ENCODE measurements at places on chromosomes 5 and 9.

DNA sequence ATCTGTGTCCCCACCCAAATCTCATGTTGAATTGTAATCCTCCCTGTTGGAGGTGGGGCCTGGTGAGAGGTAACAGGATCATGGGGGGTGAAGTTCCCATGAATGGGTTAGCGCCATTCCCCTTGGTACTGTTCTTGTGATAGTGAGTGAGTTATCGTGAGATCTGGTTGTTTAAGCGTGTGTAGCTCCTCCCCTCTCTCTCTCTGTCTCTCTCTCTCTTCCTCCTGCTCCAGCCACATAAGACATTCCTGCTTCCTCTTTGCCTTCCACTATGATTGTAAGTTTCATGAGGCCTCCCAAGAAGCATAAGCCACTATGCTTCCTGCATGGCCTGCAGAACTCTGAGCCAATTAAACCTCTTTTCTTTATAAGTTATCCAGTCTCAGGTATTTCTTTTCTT lies 28.8 kb downstream of the C5orf15 start:
- no peak for DNase-seq

GRCh38 chr9:70362952-70363351 lies 51.5 kb downstream of the KLF9 start:
- DNase-seq: no peak

GRCh38 chr9:113675475-113675941 lies 200.6 kb upstream of the ZNF618 start:
- no peak for DNase-seq

DNA sequence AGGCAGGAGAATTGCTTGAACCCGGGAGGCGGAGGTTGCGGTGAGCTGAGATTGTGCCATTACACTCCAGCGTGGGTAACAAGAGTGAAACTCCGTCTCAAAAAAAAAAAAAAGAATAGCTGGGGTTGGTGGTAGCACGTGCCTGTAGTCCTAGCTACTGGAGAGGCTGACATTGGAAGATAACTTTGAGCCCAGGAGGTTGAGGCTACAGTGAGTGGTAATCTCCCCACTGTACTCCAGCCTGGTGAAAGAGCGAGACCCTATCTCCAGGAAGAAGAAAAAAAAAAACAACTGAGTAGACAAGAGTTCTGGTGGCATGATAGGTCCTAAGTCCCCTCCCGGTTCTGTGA lies 26.3 kb downstream of the GOLGA2 start:
- no peak for DNase-seq

DNA sequence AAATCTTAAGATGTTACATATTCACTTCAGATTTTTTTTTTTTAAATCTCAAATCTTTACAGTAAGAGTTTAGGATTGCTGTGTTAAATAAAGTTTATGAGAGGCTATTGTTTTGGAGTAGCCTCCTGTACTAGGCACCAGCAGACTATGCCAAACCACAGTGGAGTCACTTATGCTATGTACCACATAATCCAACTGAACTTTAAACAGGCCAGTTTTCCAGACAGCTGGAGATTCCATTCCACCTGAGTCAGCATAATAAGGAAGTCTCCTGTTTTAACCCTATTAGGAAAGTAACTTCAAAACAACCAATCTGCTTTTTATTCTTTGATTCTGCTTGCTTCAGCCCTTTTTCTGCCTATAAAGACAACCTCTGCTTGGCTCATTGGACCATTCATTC lies 205.2 kb downstream of the CSNK1G3 start:
- no peak for DNase-seq

GRCh38 chr5:80937584-80938356 lies 22.4 kb upstream of the RASGRF2 start:
- no peak for DNase-seq

GRCh38 chr9:38096238-38096805 lies 27.3 kb upstream of the SHB start:
- DNase-seq: no peak

- DNase-seq: no peak
These were observed 403.7 kb upstream of the TRPC7 start for GRCh38 chr5:136769093-136769492.

DNA sequence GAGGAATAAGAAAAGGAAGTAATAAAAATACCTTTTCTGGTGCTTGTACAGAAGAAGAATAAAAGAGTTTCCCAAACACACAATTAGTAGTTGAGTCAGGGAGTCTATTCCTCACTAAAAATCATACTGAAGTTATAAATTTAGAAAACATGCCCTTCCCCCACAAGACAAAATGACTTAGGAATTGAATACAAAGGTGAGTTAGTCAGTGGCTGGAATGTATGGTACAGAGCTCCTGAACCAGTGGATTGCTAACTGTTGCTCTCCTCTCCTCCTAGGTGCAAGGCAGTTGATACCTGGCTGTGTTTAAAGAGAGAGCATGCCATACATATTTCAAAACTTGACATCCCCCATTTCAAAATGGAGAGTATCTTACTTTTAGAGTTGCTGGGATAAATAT lies 1.9 kb downstream of the GDA start:
- no peak for DNase-seq

GRCh38 chr9:127705577-127706379 lies 1.0 kb upstream of the CFAP157 start:
- DNase-seq: no peak

DNA sequence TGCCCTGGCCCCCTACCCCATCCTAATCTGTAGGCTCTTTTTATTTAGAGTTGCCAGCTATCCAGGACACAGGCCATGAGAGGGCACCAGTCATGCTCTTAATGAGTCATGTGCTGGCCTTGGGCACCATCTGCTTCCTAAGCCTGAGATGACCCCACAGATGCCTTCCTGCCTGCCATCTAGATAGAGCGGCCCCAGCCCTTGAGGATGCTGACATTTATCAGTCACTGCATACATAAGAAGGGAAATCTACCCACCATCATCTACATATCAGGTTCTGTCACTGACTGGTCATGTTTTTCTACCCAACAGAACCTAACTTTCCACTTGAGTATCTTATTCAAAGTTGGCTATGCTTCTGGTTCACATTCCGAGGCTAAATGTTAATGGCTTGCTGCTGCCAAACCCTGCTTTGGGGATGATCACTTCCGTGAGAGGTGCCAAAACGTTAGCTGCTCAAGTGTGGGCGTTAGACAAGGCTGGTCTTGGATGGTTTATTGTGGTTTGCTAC lies 49.9 kb upstream of the TTC23L start:
- no peak for DNase-seq

- DNase-seq: no peak
These were observed 53.7 kb upstream of the KCNIP1 start for GRCh38 chr5:170450061-170450669.

- no peak for DNase-seq
These were observed 80.6 kb upstream of the IL6ST start for GRCh38 chr5:56075361-56075760.

GRCh38 chr9:116270546-116270945 lies 117.0 kb downstream of the PAPPA start:
- no peak for DNase-seq

DNA sequence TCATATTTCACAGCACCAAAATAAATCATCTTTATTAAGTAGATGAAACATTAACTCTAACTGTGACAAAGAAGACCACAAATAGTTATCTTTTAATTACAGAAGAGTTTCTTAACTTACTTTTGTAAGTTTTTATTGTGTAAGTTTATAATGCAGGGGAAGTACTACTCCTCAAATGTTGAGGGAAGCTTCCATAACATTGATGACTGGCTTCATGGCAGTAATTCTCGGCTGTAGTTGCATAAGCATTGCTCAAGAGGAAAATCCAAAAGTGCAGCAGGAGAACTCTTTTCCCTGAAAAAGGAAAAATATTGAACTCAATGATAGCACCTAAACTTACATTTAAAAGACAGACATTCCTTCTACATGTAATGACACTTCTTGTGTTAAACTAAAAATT lies 4.6 kb downstream of the TSLP start:
- no peak for DNase-seq

Measured in CD4-positive, alpha-beta T cell treated with Interleukin-21 for 1 hour (primary cell).